ENCODE measurements at places on chromosomes 1 and 21.

DNA sequence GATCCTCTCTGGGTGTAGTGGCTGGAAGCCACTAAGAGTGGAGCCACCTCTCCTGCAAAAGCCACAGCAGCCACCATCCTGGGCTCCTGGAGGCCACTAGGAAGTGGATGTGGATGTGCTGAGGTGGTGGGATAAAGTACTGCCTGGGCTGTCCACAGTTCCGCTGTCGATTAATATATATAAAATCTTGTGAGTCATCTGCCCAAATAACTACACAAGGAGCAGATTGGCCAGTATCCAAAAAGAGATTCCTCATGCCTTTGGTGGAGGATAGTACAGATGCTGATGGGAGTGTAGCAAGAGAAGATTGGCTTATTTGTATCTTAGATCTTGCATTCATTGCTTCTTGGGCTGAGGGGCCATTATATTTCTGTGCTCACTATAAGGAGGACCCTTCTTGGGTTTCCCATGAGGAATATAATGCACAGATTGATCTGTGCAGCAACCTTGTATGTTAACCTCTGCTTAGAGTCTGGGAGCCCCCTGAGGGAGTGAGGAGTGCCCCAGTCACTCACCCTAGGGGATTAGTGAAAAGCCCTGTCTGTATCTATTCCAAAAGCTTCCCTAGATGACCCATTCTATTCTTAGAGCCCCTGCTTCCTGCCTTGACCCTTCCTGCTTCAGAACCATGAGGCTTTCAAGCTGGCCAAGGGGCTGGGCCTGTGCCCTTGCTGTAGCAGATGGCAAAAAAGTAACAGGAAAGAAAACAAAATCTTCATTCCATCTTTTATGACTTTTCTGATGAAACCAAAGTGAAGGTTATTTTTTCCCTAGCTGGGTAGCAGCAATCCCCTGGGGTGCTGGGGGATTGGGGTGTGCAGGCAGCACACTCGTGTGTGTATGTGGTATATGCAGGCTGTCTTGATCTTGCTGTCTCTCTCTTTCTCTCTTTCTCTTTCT, 31.7 kb downstream of the RCSD1 start:
- DNase-seq: no peak

DNA sequence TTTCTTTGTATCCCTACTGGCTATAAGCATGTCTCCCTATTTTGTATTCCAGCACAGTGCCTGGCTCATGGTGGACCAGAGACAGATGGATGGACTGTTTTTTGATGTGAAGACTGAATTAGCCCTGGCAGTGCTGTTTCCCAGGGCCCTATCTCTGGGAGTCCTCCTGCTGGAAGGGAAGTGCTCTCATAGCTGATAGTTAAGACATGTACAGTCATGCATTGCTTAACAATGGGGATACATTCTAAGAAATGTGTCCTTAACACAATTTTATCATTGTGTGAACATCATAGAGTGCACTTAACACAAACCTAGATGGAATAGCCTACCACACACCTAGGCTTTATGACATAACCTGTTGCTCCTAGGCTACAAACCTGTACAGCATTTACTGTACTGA, 21.1 kb downstream of the TLCD4 start:
- DNase-seq: no peak

- no peak for DNase-seq
These were observed 91.6 kb upstream of the BCAR3 start for GRCh38 chr1:93773049-93773838.

DNA sequence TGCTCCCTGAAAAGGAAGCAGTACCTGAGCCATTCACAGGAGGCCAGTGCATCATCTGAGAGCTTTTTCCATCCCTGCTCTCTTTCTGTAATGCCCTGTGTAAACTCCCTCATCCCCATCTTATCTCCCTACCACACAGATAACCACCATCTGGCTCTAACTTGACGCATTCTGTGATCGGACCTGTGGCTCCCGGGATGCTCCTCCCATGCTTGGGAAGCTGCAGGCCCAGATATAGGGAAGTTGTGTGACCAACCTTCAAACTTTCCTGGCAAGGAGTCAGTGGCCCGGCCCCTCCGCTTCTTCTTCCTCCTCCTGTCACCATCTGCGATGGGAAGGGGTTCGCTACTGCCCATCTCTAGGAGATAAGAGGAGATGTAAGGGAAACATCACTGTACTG, 21.1 kb downstream of the MKNK1 start:
- no peak for DNase-seq

DNA sequence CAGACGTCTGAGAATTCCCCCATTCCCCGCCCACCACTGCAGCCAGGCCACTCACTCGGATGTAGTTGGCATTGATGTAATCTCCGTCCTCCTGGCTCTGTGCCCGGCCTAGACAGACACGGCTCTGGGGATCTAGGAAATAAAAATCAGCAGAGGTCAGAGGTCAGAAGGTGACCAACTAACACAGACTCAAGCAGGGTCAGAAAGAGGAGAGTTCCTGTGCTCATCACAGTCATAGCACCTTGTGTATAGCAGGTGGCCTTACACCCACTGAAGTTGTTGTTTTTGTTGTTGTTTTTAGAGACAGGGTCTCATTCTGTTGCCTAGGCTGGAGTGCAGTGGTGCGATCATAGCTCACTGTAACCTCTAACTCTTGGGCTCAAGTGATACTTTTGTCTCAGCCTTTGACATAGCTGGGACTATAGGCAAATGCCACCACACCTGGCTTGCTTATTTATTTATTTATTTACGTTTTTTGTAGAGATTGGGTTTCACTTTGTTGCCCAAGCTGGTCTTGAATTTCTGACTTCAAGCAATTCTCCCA, 4.9 kb downstream of the PTPN7 start:
- no peak for DNase-seq

DNA sequence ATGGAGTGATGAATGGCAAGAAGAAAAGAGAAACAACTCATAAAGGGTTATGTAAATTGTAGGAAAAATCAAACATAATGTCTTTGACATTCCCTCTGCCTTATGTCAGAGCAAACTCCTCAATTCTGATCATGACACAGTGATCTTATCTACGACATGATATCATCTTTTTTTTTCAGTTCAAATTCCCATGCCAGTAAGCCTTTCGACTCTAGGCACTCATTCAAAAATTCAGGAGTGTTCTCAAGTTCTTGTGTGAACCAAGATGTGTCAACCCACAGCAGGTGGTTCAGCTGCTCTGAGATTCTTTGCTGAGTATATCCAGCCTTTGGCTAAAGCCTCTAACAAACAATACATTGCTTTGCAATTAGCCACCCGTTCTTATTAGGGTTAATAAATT, 97.1 kb upstream of the ESRRG start:
- DNase-seq: no peak

GRCh38 chr1:36528361-36529349, 45.9 kb upstream of the CSF3R start:
- DNase-seq: no peak
